Activated CD4-positive, alpha-beta T cell treated with anti-CD3 and anti-CD28 coated beads for 1 hour (primary cell): ENCODE measurements at places on chromosomes 12 and 14.

- no peak for DNase-seq
These were observed 11.2 kb downstream of the BCL2L14 start for GRCh38 chr12:12081836-12082497.

DNA sequence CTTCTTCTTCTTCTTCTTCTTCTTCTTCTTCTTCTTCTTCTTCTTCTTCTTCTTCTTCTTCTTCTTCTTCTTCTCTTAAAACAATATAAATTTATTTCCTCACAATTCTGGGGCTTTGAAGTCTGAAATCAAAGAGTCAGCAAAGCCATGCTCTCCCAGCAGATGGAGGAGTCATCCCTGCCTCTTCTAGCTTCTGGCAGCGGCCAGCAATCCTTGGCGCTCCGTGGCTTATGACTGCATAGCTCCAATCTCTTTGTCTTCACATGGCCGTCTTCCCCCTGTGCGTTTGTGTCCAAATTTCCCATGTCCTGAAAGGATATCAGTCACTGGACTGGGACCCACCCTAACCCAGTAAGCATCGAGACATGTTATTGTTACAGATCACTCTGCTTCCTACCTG lies 22.9 kb downstream of the KCNA1 start:
- no peak for DNase-seq

DNA sequence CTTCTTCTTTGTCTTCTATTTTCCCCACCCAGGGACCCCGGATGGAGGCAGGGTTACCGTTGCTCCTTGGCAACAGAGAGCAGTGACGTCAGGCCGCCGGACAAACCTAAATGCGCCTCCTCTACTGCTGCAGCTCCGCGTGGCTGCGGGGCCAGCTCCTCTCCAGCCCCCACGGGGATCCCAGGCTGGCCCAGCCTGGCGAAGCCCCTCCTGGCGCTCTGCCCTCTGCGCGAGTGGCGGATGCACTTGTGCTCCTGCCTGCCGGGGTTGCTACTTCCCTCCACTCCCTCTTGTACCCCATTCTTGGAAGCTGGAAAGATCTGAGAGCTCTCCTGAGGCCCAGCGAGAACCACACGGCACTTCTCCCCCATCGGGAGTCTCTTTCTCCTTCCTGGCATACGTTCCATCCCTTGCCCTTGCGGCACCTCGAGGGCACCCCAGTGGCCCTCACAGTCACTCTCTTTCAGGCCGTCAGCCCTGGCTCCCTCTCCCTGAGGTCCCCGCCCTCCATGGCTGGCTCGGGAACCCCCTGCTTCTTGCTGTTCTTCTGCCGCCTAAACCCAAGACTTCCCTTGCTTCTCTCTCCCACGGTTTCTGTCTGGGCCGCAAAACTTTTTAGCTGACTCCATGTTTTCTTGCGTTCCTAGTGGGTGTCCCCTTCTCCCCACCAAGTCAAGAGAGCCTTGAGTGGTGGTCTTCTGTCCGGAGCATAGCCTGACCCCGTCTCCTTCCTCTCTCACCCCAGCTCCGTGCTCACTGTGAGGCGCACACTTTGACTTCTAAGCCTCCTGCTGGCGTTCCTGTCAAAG lies 121.7 kb downstream of the PAPOLA start:
- DNase-seq: no peak

DNA sequence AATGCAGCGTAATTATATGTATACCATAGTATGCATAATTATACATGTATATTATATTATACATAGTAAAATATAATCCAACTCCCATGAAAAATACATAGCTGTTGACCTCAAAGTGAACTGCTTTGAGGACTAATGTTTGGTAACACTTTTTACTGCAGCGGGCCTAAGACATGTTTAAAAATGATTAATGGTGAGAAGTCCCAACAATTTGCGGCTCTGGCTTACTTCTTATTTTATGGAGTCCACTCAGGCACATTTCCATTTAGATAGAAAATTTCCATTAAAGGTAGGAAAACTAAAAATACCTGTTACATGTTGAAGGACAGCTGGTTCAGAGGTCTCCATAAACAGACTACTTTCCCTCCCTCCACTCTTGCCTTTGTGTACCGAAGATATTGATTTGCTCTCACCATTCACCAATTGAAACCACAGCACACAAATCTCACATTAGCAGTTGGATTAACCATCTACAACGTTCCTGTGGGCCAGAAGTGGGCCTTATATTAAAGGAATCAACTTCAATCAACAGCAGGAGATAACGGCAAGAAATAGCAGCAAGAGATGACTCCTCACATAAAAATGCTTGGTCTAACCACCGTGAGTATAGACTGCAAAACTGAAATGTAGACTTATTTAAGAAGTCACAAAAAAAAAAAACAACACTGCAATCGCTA lies 14.1 kb upstream of the NT5DC3 start:
- DNase-seq: no peak

DNA sequence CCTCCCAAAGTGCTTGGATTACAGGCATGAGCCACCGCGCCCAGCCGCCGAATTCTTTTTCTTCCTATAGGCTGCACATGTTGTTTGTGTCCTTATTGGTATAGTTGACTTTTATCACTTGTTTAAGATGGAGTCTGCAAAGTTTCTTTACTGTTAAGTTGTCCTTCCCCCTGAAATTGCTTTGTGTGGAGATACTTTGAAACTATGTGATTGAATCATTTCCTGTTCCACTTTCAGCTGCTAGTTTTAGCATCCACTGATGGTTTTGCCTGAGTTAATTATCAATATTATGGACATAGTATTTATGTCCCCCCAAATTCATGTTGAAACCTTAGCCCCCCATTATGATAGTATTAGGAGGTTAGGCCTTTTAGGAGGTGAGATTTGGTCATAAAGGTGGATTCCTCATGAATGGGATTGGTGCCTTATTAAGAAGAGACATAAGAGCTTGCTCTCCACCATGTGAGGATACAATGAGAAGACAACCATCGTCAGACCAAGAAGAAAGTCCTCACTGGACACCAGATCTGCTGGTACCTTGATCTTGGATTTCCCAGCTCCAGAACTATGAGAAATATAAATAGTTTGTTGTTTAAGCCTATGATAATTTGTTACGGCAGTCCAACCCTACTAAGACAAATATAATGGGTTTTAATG lies 34.9 kb downstream of the PPHLN1 start:
- no peak for DNase-seq

DNA sequence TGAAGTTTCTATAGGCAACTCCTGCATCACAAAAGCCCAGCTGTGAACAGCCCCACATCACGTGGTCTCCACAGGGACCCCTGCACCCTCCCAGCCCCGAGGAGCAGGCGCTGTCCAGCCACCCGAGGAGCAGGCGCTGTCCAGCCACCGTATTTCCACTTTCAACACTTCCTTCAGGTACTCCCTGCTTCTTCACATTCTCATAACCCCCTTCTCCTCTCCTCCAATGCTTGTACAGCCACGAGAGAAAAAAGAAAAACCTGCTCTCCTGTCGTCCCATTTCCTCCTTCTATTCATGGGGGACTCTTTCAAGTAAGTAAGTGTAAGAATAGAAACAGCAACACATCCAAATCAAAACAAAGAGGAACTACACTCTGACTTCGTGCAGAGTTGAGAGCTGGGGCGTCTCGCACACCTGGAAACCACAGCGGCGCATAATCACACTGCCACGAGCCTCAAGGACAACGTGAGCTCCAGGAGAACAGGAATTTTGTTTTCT lies 11.9 kb downstream of the CDC42BPB start:
- DNase-seq: no peak

- DNase-seq: no peak
These were observed 777 bp downstream of the ZFP36L1 start for GRCh38 chr14:68791902-68792677.

GRCh38 chr12:79421236-79421740 lies 269.5 kb downstream of the PAWR start:
- DNase-seq: no peak

GRCh38 chr14:82394916-82395315 lies 861.3 kb upstream of the SEL1L start:
- DNase-seq: no peak

- no peak for DNase-seq
These were observed 74.4 kb upstream of the MAP1LC3B2 start for GRCh38 chr12:116484807-116485206.

GRCh38 chr12:59597385-59597781 lies 1.6 kb downstream of the SLC16A7 start:
- DNase-seq: peak; percentile 37

DNA sequence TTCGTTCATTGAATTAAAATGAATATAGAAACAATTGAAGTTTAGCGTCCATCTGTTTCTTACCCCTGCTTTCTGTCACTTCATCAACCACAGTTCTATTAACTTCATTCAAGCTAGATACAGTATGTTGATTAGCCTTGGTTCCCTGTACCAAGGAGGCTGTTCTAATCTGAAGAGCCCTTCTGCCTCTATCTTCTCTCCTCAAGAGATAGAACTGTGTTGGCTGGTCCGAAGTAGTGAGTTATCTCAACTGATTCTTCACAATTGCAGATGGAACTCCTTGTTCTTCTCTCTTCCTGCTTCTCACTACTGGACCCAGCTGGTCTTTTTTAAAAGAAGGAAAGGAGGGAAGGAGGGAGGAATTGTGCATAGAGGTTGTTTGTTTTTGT lies 82.1 kb upstream of the TRAF3 start:
- no peak for DNase-seq

DNA sequence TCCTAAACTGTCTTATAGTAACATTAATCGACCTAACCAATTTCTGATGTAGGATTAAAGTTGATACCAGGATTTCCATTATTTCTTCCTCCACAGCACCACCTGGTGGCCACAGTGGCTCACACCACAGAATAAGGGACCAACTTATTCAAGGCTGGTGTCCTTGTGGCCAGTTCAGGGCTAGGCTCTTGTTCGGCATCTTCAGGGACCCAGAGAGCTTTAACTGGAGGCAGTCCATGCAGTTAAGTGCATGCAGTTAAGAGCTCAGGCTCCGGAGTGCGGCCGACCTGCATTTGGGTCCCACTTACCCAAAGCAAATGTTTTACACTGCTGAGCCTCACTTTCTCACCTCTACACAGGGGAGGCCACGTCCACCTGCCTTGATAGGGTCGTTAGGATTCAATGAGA lies 42.0 kb upstream of the GPR68 start:
- peak; percentile 68 for DNase-seq

- no peak for DNase-seq
These were observed 5.4 kb downstream of the RIMBP2 start for GRCh38 chr12:130710733-130711080.

GRCh38 chr12:119399301-119399700 lies 64.8 kb downstream of the CCDC60 start:
- DNase-seq: no peak

DNA sequence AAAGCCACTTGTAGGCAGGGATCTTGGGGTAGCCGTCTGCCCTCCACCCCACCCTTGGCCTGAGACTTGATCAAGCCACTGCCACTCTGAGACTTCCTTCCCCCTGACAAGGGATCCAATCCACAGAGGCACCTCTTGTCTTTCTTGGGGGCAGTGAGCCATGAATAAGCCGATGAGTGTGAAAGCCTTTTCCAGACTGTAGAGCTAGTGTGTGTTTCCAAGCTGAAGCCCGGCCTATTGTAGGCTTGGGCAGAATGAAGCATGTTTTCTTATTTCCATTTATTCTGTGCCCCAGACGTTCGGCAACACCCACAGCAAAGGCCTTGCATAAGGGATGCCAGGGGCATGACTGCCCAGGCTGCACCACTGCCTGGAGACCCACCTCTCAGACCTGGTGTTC lies 991.6 kb downstream of the BCL11B start:
- no peak for DNase-seq

DNA sequence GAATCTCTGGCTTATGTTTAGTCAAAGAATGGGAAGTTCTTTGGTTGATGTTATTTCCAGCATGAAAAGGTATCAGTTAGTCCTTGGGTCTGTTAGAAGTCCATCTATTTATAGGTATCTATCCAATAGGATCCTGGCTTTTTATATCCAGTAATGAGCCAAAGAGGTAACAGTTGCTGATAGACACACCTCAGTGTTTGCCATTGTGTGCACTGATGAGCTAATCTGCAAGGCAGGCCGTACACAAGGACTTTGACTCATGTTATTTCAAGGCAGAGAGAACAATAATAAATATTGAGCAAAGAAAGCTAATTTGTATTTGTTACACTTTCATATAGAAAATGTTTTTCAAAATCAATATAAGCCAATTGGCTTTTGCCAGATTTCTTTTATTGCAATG lies 56.4 kb downstream of the GLT1D1 start:
- no peak for DNase-seq

GRCh38 chr12:97757481-97758193 lies 295.0 kb downstream of the RMST start:
- no peak for DNase-seq

- DNase-seq: no peak
These were observed 828.8 kb downstream of the C12orf50 start for GRCh38 chr12:87200289-87200979.

- no peak for DNase-seq
These were observed 264.2 kb downstream of the AACS start for GRCh38 chr12:125329239-125330102.

- no peak for DNase-seq
These were observed 59.1 kb downstream of the TMEM132D start for GRCh38 chr12:129844662-129845220.

DNA sequence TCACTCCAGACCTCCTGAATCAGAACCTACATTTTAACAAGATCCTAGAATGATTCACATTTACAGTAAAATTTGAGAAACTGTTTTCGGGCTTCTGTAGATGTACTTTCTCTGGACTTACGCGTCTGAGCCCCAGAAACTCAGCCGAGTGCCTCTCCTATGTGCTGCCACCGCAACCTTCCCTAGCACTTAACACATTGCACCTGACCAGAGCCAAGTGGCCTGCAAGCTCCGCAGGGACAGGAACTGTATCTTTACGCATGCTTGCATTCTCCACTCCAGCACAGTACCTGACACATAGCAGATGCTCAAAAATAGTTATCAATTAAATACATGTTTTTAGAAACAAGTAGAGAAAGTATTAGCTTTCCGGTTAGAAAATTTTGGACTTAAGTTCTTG lies 1.2 kb downstream of the SMCO2 start:
- DNase-seq: no peak

DNA sequence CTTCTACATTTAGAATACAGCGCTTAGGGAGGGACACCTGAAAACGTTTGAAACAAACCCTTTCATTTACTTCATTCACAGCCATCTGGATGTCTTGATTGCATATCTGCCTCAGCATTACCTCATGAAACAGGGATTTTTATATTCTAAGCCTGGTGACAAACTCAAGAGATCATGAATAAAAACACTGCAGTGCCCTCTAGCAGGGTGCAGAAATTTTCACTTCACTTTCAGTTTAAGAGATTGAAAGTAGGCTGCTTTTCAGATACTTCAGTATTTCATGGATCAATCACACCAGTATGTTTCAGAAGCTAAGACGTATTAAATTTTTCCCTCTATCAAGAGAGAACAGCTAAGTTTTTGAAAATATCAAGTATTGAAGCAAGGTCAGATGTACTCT lies 467.8 kb downstream of the MDGA2 start:
- DNase-seq: no peak
